Smooth muscle cell of the coronary artery (primary cell): ENCODE measurements at places on chromosomes 3 and 15. TPM values are rescaled to one million over a fixed set of nuclear protein-coding genes. Genes with fewer than 3 reads are reported as not detected.

MSL2 gene
- 2.9 and 7.3 TPM in 2 replicates for total RNA-seq

TM4SF18 gene
- total RNA-seq, result 0.15 and 2.5 TPM in 2 replicates

ITIH1 gene
- 0.59 TPM in 1 of 2 replicates, not detected in the other for total RNA-seq

FGD5 gene
- 1.3 and 3.8 TPM in 2 replicates for total RNA-seq

RASL12 gene
- total RNA-seq, result 0.30 and 4.1 TPM in 2 replicates
